ENCODE measurements at places on chromosomes 3 and 15.

GRCh38 chr15:32715276-32715675 lies 2.5 kb upstream of the GREM1 start:
- DNase-seq: no peak

DNA sequence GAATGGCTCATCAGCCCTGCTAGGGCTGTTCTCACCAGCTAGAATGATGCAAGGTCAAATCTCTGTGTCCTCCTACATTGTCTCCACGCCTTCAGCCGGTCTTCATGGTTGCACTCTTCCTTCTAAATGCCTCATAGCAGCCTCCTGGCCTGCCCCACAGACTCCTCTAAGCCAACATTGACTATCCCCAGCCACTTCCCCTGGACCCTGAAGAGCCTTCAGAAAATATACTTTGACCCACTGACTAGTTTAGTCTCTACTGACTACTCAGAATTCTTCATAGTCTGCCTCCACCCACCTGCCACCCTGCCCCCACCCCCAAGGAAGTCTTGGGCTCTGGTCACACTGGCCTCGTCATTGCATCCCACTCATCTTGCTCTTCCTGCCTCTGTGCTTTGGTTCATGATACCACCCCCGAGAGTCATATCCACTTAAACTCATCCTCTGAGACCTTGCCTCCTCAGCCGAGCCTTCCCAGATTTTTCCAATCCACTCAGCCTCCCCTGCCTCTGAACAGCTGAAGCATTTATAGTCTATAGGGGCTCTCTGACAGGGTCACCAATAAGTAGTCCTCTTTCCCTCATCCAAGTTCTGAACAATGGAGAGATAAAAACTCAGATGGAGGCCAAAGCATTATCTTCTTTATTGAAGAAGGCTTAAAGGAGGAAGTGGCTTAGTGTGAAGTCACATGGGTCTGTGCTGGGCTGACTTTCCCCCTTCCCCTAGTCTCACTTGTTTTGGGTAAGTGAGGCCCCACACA lies 9.5 kb upstream of the DOCK3 start:
- no peak for DNase-seq

- no peak for DNase-seq
Measured at GRCh38 chr3:72129501-72130094, 344.6 kb upstream of the PROK2 start.

GRCh38 chr3:54527953-54528352 lies 399.9 kb downstream of the LRTM1 start:
- DNase-seq: no peak

- no peak for DNase-seq
Measured at GRCh38 chr3:4895838-4896237, 83.4 kb upstream of the BHLHE40 start.

DNA sequence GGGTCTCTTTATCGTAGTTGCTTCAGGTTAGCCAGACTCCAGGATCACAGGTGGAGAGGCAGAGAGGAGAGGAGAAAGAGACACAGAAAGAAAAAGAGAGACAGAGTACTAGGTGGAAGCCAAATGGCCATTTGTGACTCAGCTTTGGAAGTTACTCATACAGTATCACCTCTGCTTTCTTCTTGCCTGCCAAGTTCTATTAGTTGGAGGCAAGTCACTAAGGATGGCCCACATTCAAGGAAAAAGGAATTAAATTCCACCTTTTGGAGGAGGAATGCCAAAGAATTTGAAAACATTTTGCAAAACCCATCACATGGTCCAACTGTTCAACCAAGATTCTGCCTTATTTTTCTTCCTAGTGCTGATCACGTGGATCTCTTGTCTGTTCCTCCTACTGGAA lies 291.1 kb downstream of the CHL1 start:
- DNase-seq: no peak

- DNase-seq: no peak
Measured at GRCh38 chr3:123113889-123114450, 47.1 kb downstream of the PDIA5 start.

- DNase-seq: peak; percentile 13
Measured at GRCh38 chr3:10274601-10275000, 18.1 kb downstream of the GHRL start.

Data from MM.1S (cell line).